ENCODE measurements at places on chromosomes 4 and X. TPM values are rescaled to one million over a fixed set of nuclear protein-coding genes. Genes with fewer than 3 reads are reported as not detected.
A peak's percentile ranks its signal among the peaks of the same experiment; 100 is the strongest.

DNA sequence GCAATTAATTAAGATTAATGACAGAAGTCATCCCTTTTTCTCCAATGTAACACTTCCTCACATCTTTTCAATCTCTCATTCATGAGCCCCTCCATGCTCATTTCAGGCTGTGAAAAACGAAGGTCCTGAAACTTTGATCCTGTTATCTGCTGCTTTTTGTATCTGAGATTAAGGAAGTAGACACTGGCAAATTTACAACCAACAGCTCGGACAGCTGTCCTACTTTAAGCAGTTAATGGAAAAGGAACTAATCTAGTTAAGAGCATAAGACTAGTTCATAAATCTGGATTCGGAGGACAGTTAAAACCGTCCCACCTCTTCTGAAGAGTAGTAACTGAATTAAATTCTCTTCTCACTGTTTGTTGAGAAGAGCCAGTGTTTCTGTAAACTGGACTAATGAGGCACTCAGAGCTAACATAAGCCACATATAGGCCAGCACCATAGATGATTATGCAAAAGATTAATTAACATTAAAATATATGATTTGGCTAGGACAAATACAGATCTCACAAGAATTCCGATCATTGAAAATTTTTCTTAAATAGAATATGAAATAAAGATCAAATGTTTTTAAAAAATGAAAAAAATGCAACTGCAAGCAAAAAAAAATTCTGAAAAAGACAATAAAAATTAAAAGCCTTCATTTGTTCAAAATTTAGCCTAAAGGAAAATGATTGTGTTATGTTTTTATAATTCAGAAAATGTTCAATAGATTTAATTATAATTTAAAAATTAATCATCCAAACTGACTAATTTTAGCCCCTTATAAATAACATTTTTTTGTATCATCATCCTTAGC is 114.4 kb downstream of the ANTXR2 start:
- no peak for DNase-seq

Gene GDPD2
- total RNA-seq: not detected

GRCh38 chr4:169079942-169080827 is 70.1 kb upstream of the CBR4 start:
- DNase-seq: peak; percentile 72

DNA sequence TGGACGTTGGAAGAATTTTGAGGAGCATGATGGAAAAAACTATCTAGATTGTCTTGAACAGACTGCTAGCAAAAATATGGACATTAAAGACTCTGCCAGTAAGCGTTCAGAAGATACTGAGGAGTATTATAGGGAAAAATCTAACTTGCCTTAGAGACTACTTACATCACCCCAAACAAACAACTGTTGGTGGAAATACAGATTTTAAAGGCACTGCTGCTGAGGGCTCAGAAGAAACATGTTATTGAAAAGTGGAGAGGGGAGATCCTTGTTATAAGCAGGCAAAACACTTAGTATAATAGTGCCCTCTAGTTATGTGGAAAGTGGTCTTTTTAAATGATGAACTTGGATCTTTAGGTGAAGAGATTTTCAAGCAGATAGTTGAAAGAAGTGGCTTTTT is 29.2 kb downstream of the MAD2L1 start:
- DNase-seq: no peak

DNA sequence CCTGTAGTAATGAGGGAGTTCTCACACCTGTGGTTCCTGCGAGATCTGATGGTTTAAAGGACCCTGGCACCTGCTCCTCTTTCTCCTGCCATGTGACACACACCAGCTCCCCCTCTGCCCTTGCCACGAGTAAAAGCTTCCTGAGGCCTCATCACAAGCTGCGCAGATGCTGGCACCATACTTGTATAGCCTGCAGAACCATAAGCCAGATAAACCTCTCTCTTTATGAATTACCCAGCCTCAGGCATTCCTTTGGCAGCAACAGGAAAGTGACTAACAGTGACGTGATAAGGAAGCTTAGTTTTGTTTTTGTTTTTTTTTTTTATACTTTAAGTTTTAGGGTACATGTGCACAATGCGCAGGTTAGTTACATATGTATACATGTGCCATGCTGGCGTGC is 130.9 kb downstream of the AFAP1 start:
- DNase-seq: no peak

Gene PIN4
- total RNA-seq: 8.6 TPM

DNA sequence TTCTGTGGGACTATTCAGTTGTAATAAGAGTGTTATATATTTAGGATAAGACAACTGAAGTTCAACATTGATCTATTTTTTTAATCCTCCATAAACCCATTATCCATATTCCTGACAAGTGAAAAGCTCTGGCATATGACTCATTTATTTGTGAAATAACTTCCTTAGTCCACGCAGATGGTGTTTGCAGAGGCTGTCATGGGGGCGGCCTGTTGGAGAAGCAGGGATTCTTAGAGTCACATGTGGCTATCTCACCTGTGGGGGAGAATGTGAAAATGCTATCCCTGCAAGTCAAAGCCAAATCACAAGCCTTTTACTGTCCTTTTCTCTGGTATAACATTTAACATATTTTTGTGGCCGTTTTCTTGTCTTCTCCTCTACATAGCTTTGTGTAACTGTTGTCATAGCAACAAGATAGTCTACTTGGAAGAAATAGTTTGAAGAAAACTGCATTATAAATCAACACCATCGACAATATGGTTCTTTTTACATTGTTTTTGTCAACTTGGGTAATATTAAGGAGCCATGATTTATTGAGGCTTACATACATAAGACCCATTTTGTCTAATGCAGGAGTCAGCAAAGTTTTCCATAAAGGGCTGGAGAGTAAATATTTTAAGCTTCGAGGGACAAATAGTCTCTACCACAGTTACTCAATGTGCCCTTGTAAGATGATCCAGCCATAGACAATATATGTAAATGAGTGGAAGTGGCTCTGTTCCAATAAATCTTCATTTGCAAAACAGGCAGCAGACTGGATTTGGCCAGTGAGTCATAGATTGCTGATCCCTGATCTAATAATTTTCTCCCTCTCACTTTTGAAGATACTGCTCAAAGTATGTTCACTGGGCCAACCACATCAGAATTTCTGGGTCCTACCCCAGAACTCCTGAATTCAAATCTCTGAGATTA is 395.0 kb downstream of the DTHD1 start:
- no peak for DNase-seq

Measured in psoas muscle (tissue), 8 donors.